ENCODE measurements at places on chromosomes 5 and 9. TPM values are rescaled to one million over a fixed set of nuclear protein-coding genes. Genes with fewer than 3 reads are reported as not detected.
A peak's percentile ranks its signal among the peaks of the same experiment; 100 is the strongest.

DNA sequence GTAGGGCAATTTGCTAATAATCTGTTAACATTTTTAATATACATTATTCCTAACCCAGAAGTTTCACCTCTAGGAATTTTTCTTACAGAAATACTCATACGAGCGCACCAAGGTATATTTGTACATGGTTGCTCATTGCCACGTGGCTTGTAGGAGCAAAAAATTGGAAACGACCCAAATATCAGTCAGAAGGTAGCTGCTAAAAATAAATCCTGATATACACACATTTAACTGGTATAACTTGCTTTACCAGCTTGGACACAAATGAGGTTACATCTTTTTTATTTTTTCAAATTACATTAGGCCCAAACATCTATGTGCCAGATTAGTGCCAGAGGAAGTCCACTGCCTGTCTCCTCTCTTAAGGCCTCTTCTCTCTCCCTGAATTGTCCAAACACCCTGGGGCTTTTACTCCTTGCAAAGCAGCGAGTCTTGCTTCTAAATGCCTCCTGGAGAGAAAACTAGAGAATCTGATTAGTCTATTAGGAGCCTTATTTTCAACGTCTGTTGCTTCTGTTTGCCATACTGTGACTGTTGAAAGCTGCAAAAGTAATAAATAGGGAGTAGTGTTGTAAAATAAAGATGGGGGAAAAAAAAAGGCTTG is 92.0 kb upstream of the SSBP2 start:
- H3K4me3 ChIP-seq: no peak overlapping the region
- peak; percentile 29 for DNase-seq

Gene ROR2
- total RNA-seq: 20.1 TPM

Gene RNF208
- 0.77 TPM for total RNA-seq

DNA sequence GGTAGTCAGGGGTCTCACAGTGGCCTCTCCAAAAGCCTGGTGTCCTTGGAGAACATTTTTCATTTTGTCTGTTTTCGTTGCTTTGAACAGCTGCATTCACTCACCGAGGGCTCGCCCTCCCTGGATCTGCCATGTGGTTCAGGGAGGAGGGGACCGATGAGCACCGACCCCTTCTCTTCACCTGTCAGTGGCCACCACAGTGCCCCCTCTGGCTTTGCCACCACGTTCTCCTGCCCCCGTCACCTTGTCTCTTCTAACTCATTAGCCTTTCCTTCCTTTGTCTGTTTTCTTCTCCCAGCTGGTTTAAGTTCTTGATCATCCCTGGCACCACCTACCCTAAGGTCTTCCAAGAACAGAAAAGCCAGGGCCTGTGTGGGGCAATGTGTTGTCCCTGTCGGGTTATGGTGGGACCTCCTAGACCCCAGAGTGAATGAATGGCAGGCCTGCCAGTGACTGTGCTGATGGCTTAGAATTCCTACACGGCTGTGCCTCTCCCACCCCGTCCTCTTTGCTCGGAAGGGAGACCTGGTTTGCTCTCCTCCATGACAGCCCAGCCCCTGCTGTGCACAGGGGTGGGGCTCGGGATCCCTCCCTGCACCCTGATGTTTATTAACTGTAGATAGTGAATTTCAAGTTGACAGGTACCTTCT is 90.0 kb downstream of the ANKRD33B start:
- H3K27me3 ChIP-seq: no peaks in the 10 kb centered on the region
- no peak for DNase-seq
- no peak overlapping the region for H3K4me3 ChIP-seq
- no peak overlapping the region for H3K27ac ChIP-seq

Gene THG1L
- 15.1 TPM for total RNA-seq

GRCh38 chr5:82766206-82766605 is 311.0 kb downstream of the TMEM167A start:
- no peak overlapping the region for H3K4me3 ChIP-seq
- DNase-seq: no peak
- H3K27ac ChIP-seq: no peak overlapping the region
- H3K27me3 ChIP-seq: no peaks in the 10 kb centered on the region

- no peaks in the 10 kb centered on the region for H3K27me3 ChIP-seq
- DNase-seq: no peak
- no peaks in the 10 kb centered on the region for H3K4me1 ChIP-seq
- no peak overlapping the region for H3K27ac ChIP-seq
- H3K4me3 ChIP-seq: no peak overlapping the region
- no peaks in the 10 kb centered on the region for H3K36me3 ChIP-seq
Measured at GRCh38 chr5:35125746-35126145, 78.0 kb upstream of the AGXT2 start.

DNA sequence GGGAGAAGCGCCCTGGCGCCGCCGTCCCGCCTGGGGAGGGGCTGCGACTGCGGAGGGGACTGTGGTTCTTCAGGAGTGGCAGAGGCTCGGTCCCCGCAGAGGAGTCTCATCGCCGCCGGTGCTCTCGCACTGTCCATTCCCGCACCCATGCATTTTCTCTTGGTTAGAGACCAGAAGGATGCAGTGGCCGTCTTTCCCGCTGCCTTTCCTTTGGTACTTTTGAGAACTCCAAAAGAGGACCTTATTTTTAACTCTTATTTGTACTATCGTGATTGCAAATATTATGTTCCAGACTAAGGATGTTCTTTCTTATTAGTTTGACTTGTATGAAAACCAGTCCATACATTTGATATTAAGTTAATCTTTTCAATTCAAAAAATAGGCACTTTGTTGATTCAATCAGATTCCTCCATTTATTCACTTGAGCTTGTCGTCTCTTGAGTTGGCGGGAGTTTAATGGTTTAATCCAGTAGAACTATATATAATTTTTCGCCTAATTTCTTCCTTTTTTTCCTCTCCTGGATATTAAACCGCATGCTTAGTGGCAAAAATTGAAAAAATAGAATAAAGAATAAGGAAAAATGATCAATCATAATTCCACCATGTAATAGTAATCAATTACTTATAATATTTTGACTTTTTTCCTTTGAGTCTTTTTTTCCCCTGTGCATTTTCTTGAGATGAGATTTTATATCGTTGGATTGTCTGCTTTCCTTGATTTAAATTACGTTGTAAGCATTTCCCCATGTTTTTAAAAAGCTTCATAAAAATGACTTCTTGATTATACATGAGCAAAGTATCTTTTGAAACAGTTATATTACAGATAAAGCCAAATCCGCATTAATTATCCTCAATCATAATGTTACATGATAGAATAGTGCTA is 861 bp downstream of the ZFYVE16 start:
- peak overlapping the region; percentile 92 for H3K4me3 ChIP-seq
- H3K27me3 ChIP-seq: no peaks in the 10 kb centered on the region
- peaks cover 11% of the 10 kb centered on the region for H3K4me1 ChIP-seq
- H3K27ac ChIP-seq: peak overlapping the region; percentile 95

- H3K4me1 ChIP-seq: no peaks in the 10 kb centered on the region
- H3K4me3 ChIP-seq: no peak overlapping the region
- no peak overlapping the region for H3K27ac ChIP-seq
- no peak for DNase-seq
Measured at GRCh38 chr9:92444841-92445240, 20.6 kb upstream of the OMD start.

Gene WNK2
- total RNA-seq: 16.7 TPM

Gene GRXCR2
- total RNA-seq: not detected

- H3K27me3 ChIP-seq: no peaks in the 10 kb centered on the region
- no peaks in the 10 kb centered on the region for H3K36me3 ChIP-seq
- no peak within 1 kb of the TSS for H3K27ac ChIP-seq
- peak; percentile 17 for DNase-seq
- peaks cover 14% of the 10 kb centered on the region for H3K4me1 ChIP-seq
Measured at GRCh38 chr9:117704024-117704575, at the start of gene TLR4. Gene TLR4 (plus strand): TSS chr9:117704403. CDS start chr9:117704473, 70 bp downstream.

DNA sequence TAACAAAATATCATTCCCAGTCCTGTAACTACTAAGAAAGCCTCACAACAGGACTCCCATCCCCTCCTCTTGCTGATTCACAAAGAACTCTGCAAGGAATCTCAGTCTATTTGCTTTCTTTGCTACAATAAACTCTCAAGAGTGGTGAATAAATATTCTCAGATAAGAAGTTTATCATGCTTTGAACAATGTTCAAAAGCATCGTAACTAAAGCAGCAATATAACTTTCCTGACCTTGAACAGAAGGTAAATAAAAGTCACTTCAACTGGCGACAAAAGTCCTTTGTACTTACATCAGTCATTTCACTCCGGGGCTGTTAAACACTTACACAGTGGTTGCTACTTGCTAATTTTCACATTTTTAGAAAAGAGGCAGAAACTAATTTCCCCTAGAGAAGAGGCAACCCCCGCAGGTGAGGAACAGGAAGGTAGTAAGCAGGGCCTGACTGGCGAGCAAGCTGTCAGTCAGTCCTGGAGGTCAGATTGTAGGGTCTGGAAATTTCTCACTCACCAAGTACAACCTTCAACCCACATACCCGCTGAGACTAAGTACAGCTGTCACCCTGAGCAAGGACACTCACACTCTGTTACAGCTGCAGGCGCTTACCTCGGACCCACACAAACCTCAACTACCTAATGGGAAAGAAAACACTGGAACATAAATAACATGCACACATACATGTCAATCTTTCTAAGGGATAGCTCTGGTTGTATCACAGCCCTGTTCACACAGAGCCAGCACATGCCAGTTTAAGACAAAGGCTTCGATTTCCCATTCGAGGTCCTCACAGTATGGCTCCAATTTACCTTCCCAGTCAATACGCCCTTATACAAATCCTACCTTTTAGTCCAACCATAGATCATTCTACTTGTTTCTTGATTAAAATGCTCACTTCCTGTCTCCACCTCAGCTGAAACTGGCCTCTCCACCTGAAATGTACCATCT is 104.6 kb upstream of the RETREG1 start:
- no peak overlapping the region for H3K4me3 ChIP-seq
- peaks cover 42% of the 10 kb centered on the region for H3K4me1 ChIP-seq
- no peak for DNase-seq
- no peaks in the 10 kb centered on the region for H3K27me3 ChIP-seq
- H3K36me3 ChIP-seq: peaks cover 3% of the 10 kb centered on the region

- H3K4me3 ChIP-seq: no peak overlapping the region
- no peak overlapping the region for H3K27ac ChIP-seq
- H3K27me3 ChIP-seq: no peaks in the 10 kb centered on the region
- no peak for DNase-seq
Measured at GRCh38 chr5:132422720-132423437, 53.4 kb downstream of the SLC22A5 start.

Gene FAM120AOS
- 38.7 TPM for total RNA-seq

Gene ZDHHC11B
- total RNA-seq: 0.25 TPM

- DNase-seq: peak; percentile 49
- H3K4me3 ChIP-seq: peak overlapping the region; percentile 99
- no peaks in the 10 kb centered on the region for H3K36me3 ChIP-seq
- H3K27me3 ChIP-seq: peaks cover 13% of the 10 kb centered on the region
- peaks cover 4% of the 10 kb centered on the region for H3K4me1 ChIP-seq
Measured at GRCh38 chr9:133375116-133375723, 640 bp downstream of the SURF4 start.
